ENCODE measurements at places on chromosomes 6 and 20.
A peak's percentile ranks its signal among the peaks of the same experiment; 100 is the strongest.

- DNase-seq: no peak
Measured at GRCh38 chr20:3681931-3682781, at the start of gene ADAM33. ADAM33 (minus strand) TSS chr20:3682010; CDS start chr20:3682004, 6 bp downstream.

GRCh38 chr6:163355426-163355991, 59.0 kb upstream of the QKI start:
- DNase-seq: peak; percentile 7

- no peak for DNase-seq
Measured at GRCh38 chr6:43978473-43979346, 148.5 kb downstream of the MRPL14 start.

- DNase-seq: no peak
Measured at GRCh38 chr6:42933205-42933604, 3.9 kb downstream of the CNPY3 start.

GRCh38 chr6:48564036-48564820, 453.2 kb upstream of the PTCHD4 start:
- DNase-seq: no peak

- no peak for DNase-seq
Measured at GRCh38 chr6:107082045-107082444, 33.3 kb downstream of the BEND3 start.

DNA sequence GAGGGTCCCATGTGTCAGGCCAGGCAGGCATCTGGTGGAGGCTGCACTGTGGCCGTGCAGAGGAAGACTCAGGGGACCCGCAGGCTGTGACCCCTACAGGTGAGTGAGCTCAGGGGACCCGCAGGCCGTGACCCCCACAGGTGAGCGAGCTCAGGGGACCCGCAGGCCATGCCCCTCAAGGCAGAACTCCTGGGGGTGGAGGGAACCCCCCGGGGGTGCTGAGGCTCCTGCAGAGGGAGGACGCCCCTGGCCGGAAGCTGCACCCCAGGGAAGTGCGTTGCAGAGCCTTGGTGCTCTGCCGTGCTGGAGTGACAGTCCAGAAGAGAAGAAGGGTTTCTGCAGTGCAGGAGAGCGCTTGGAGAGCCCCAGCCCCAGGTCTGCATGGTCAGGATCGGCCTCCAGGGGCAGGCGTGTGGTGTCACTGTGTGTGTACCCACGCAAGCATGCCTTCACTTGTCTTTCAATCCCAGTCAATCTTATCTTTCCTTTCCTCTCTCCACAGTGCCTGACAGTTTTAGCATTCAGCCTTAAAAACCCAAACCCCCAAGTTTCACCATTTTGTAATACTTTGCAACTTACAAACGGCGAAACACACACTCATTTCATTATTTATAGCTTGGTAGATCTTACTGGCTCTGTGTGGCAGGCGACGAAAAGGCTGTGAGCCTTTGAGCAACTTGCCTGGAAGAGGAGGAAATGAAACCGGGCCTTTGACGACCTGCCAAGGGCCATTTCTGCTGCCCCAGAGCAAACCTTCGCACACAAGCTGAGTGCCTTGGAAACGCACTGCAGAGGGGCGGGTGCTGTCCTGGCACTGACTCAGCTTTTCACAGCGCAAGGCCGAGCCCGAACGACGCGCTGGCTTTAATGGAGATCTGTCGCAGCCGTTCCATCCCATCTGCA, 101.4 kb upstream of the AGPAT4 start:
- peak; percentile 22 for DNase-seq

DNA sequence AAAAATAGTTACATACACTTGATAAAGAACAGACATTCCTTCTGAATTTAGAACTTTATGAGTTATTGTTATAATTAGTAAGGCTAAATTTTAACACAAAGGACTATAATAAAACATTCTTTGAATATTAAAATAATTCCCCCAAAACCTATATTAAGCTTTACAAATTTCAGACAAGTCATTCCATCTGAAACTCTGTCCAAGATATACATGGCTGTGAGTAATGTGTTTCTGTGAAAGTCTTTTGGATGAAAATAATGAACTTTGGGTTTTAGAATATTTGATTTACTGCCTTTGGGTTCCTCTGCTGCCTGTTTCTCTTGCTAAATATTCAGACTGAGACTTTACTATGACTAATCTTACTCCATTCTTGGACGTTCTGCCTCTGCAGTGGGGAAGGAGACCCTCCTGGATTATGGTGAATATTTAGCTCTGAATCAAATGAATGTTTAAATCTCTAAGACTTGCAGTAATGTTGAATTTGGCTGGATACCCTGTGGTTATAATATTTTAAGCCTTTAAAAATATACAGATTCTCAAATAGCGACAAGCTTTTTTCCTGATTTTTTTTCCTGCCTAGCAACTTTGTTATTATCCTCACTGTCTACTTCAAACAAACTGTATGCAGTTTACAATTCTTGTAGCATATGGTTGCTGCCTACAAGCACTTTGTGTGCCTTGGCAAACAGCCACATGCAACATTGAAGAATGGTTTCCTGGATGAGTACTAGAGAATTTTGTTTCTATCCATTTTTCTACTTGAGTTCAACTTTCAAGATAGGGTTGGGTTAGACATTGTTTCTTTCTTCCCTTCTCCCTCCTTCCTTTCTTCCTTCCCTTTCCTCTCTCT, 51.4 kb downstream of the TXLNB start:
- DNase-seq: no peak

- DNase-seq: no peak
Measured at GRCh38 chr6:117506180-117506835, 23.8 kb downstream of the DCBLD1 start.

GRCh38 chr6:81606965-81607381, 145.5 kb downstream of the TENT5A start:
- no peak for DNase-seq

DNA sequence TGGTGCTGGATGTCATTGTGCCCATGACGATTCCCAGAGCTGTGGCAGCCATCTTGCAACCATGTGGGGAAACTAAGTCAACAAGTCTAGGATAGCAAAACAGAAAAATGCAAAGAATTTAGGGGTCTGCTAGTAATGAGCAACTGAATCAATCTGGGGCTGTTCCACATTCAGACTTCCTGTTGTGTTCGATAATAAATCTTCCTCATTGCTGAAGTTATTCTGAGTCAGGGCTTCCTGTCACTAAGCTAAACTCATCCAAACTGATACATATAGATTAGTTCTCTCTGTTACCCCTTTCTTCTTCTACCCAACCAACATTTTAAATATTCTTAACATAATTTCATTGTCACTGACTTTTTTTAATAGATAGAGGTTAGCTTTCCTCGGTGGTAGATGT, 205.9 kb downstream of the HACE1 start:
- DNase-seq: no peak

GRCh38 chr6:46764961-46765360, 18.2 kb downstream of the ANKRD66 start:
- DNase-seq: no peak

GRCh38 chr20:23534801-23535593, 33.3 kb downstream of the CST9L start:
- DNase-seq: no peak

GRCh38 chr6:12324748-12325147, 34.6 kb downstream of the EDN1 start:
- no peak for DNase-seq

- DNase-seq: no peak
Measured at GRCh38 chr6:10350720-10351119, 64.2 kb downstream of the TFAP2A start.

- DNase-seq: no peak
Measured at GRCh38 chr20:10508468-10509251, 73.6 kb downstream of the SLX4IP start.

GRCh38 chr6:19569563-19569962, 267.6 kb upstream of the ID4 start:
- no peak for DNase-seq

GRCh38 chr6:144912474-144912873, 627.3 kb downstream of the UTRN start:
- no peak for DNase-seq

- no peak for DNase-seq
Measured at GRCh38 chr6:74115674-74116073, 419.7 kb downstream of the CD109 start.

DNA sequence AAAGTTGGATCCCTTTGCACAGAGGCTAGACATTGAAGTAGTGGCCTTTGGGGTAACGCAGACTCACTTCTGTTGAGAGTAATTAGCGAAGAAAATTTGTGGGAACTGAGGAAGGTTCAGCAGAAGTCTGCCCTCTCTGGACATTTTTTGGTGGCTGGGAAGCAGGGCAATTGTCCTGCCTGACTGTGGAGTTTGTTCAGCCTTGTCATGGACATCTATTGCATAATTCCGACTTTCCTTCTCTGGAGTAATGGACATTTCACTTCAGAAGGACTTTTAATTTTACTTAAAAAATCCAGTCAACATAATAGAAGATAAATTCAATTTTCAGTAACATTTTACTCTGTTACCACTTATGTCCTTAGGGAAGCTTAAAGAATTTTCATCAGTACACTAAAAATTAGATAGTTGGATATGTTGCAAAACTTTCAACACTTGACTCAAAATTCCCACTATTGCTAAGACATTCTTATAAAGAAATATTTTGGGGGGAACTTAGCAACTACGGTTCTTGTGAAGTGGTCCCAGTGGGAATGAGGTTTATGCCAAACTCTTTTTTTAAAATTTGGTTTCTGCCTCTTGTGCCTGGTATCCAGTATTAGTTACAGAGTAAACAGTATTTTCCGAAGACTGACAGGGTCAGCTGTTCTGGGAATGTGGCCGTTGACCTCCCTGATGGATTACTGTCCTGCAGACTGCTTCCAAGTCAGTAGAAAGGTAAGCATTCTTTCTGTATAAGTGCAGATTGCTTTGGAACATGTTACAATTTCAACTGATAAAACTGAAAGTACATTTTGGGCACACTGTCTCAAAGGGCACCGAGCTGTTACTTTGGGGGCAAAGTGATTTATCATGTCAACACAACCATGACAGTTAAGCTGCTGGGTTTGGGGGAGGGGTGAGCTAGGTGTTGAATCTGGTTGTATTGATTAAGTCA, 100.6 kb upstream of the MLIP start:
- DNase-seq: no peak

DNA sequence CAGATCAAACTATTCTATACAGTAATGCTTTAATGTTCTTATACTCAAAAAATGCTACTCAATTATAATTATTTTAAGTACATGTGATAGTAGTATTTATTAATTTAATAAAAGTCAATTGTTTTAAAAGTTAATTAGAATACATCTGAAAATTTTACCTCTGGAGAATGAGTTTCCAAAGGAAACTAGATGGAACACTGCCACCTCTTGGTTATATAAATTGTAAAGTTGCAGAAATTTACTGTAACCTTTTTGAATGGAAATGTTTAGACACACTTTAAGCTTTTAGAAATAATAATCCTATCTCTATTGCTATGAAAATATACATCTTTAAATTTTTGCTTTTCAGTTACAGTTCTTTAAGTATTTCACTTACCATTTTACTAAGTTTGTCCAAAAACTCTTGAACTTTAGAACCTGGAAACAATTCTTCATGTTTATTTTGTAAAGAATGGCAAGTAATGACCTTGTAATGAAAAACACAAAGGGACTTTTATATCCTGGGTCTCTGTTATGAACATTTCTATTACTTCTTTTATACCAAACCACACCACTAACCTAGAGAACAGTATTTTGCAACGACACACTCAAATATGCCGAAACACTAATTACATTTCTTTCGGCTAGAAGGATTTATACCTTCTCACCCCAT, 10.9 kb upstream of the BMP5 start:
- DNase-seq: peak; percentile 17

- no peak for DNase-seq
Measured at GRCh38 chr6:158361961-158362669, 49.9 kb downstream of the TULP4 start.

DNA sequence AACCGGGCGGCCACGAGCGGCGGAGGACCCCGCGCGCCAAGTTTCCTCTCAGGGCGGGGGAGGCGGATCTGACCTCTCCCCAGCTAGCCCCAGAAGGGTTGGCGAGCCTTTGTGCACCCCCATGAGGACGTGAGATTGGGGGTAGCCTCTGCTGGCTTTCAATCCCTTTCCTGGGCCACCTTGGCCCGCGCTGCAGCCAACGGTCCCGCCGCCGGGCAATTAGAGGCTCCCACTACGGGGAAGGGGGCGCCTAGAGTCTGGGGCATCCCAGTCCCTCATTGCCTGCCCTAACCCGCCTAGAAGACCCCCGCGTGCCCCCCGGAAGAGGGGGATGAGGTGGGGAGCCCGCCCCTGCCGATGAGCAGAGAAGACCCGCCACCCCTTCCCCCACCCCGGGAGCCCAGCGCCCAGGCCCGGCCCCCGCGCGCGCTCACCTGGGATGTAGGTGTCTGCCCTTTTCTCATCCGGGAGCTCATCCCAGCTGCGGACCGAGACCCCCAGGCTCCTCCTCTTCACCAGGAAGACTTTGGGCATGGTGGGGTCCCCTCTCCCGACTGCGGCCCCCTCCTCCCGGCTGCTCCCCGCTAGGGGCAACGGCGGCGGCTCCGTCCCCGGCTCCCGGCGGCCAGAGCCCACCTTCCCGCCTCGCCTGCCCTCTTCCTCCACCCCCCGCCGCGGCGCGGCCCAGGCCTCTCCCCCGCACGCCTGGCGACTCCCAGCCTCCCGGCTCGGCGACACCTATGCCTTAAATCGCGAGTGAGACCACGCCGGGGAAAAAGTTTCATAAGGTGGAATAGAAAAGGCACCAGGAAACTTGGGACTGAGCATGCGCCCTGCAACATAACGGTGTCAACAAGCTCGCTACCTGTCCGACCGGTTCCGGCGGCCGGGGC, at the start of gene OVOL2:
OVOL2 (minus strand) TSS at position 816 of the 893 bp plus-strand sequence; CDS start at position 534, 282 bp downstream.
- DNase-seq: no peak

- no peak for DNase-seq
Measured at GRCh38 chr6:109194880-109195279, 99.6 kb downstream of the CEP57L1 start.

- no peak for DNase-seq
Measured at GRCh38 chr6:170075659-170076223, 215.1 kb downstream of the DLL1 start.

DNA sequence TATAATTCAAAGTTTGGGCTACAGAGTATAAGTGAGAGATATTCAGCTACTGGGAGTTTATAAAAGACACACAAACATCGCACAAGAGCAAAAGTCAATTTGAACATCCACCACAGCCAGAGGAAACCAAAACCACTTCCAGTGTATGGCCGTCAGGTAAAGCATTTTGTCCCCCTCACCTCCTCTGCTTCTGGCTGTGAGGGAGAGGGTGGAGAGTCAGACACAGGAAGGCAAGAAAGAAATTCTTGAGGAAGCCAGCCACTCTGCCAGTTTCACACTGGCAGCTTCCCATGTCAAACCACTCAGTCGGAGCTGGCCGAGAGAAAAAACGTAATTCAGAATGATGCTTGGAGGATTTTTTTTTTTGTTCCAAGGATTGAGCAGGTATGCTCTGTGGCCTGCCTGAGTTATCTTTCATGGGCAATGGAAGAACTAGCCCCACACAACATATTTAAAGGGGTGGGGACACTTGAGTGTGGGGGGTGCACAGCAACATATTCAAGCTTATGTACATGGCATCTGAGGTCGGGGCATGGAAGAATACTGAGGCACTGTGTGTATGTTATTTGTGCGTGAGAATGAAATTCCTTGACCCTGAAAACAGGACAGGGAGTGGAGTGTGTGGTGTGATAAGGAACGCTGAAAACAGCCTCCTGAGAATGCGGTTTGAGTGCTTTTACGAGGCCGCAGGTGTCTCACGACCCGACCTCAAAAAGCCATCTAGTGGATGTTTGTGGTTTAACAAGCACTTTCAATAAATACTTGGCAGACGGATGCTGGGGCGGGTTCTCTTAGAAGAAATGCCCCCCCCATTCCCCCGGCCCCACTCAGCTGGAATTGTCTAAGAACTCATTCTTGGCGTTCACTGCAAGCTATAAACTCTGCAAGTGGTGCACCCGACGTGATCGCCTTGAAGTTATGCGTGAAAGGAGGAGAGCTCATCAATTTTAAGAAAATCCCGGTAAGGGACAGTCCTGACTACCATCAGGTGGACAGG, 27.5 kb upstream of the ZBTB22 start:
- DNase-seq: peak; percentile 93

Data from NAMALWA (cell line).